ENCODE measurements at places on chromosomes 12 and 14.

DNA sequence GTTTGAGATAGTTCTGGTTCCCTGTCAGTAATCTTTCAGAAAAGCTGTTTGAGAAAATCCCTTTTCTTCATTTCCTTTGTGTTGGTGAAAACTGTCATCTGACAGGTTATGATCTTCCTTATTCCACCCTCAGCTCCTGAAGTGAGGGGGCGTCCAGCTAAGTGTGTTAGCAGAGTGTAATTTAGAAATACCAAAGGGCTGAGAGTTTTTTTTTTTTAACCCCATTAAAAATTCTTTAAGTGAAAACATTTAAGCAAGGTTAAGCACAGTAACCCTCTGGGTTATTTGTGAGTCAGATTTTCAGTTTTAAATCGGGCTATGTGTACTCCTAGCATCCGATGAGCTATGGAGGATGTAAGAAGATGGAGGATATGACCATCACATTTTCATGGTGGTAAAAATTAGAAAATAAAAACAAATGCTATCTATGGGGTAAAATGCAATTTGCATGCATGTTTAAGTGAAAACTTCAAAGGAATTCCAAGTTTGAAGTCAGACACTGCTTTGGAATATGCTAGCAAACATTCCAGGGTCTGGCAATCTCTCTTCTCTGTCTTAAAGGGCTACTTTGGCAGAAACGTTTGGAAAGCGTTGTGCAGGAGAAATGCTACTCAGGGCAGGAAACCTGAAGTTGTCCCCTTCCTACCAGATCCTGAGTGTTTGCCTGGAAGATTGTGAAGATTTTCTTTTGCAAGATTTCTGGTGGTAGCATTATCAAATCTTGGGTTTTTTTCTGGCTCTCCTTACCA is 197.0 kb upstream of the PRICKLE1 start:
- DNase-seq = no peak

- no peak for DNase-seq
Observed at GRCh38 chr12:120290609-120291305, 946 bp downstream of the RNU4-2 start.

- DNase-seq = no peak
Observed at GRCh38 chr12:29702972-29703371, 80.8 kb downstream of the TMTC1 start.

DNA sequence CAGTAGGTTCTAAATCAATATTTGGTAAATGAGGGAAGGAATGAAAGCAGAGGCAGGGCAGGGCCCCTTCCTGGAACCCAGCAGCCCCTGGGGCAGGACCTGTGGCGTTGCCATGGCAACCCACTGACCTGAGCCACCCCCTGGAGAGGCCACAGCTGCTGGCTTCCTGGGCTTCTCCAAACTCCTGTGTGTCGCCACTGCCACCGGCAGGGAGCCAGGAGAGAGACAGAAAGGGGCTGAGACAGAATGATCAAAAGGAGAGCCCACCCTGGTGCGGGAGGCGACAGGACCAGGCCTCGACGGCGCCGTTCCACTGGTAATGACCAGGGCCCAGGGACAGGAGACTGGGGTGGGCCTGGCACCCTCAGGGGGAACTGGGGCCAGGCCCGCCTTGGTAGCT is 18.2 kb downstream of the RFX4 start:
- no peak for DNase-seq

GRCh38 chr12:109458086-109458485 is 19.0 kb downstream of the KCTD10 start:
- no peak for DNase-seq

DNA sequence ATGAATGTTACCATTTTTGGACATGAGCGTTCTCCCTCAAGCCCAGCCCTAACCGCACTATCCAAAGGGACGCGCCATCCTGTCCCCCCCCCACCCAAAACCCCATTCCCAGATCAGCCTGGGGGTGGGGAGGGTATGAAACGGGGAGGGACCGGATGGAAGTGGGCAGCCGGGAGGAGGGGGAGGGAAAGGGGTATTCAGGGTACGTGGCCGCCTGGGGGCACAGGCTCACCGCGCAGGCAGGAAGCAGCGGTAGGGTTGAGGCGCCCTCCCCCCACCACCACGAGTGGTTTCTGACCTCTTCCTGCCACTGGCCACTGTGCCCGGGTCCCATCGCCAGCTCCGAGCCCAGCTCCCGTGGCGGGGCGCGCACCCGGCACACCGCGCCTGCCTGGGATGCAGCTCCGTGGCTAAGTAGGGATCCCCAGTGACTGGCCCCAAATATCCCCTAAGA is 1.4 kb downstream of the ACTN1 start:
- no peak for DNase-seq

- no peak for DNase-seq
Observed at GRCh38 chr12:106114447-106115068, 24.2 kb downstream of the NUAK1 start.

DNA sequence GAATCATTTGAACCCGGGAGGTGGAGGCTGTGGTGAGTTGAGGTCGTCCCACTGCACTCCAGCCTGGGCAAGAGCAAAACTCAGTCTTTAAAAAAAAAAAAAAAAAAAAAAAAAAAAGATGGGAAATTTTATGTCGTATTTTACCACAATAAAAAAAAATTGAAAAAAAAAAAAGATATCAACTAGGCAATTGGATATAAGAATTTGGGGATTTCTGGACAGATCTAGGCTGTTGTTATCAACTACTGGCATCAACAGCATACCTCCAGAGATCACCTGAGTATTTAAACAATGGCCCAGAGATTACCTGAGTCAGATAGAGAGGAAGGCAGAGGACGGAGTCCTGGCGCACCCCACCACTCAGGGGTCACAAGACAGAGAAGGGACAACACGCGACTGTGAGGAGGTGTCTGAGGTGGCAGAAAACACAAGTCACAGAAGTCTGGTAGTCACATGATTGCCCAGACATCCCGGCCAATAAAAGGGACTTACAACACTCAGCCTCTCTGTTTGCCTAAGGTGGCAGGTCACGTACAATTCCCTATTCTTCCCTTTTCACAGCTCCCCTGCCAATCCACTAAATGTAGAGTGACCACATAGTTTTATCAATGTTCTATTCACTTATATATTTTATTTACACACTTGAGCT is 1.8 kb downstream of the SPRING1 start:
- DNase-seq = peak; percentile 2

- DNase-seq = no peak
Observed at GRCh38 chr14:44165286-44165685, 341.8 kb downstream of the FSCB start.

DNA sequence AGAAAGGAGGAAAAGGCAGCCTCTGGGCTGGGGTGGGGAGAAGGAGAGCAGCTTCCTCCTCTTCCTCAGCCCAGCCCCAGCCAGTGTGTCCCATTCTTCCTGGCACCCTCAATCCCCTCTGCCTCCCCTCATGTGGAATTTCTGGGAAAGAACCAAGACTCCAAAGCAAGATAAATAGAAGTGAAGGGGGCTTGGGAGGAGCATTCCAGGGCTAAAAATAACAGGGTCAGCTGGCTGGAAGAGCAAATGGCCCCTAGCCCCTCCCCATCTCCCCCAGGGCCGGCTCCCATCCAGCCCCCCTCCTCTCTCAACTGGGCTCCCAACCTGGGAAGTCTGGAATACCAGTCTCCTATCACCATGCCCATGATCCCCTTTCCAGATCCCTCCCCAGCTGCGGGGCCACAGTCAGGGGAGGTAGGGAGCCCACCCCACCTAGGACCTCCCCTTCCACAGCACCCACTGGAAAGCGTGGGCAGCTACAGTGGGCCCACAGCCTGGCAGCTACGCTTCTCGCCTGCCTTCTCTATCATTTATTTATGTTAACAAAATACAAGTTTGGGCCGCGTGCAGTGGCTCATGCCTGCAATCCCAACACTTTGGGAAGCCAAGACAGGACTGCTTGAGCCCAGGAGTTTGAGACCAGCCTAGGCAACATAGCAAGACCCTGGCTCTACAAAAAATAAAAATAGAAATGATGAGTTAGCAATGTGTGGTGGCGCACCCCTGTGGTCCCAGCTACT is 88.3 kb downstream of the IRF2BPL start:
- no peak for DNase-seq

GRCh38 chr12:64813723-64814122 is 10.7 kb upstream of the TBC1D30 start:
- no peak for DNase-seq

DNA sequence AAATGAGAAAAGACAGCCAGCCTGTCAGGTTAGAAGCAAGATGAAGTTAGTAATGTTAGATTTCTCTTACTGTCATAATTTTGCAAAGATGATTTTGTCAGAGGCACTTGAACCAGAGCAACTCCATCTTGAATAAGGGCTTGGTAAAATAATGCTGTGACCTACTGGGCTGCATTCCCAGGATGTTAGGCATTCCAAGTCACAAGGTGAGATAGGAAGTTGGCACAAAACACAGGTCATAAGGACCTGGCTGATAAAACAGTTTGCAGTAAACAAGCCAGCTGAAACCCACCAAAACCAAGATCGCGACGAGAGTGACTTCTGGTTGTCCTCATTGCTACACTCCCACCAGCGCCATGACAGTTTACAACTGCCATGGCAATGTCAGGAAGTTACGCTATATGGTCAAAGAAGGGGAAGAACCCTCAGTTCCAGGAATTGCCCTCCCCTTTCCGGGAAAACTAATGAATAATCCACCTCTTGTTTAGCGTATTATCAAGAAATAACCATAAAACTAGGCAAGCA is 1313.5 kb upstream of the TMEM132C start:
- no peak for DNase-seq

GRCh38 chr12:11752403-11753149 is 103.1 kb downstream of the ETV6 start:
- DNase-seq = no peak

DNA sequence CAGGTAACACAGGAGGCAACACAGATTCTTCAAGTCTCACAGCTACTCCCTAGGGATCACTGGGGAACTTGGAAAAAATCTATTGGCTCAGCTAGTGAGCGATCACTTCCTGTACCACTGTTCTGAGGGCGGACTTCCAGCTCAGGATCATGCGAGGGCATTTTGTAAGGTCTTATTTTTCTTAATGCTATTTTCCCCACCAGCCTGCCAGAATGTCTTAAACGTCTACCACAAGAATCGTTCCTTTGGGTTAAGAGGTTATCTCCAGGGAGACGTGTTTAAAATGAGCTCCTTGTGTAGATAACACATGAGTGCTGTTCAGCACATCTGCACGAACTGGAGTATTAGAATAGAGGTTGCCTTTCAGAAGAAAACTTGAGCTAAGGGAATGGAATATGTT is 162.6 kb downstream of the ETNK1 start:
- DNase-seq = no peak
